A549 treated with Mapracorat at 1 μM for 4 hours (cell line): ENCODE measurements at places on chromosomes 6 and 20. TPM values are rescaled to one million over a fixed set of nuclear protein-coding genes. Genes with fewer than 3 reads are reported as not detected.

Gene GRM1
- 0.01 to 0.02 TPM in 2 of 5 replicates, not detected in the others for total RNA-seq

Gene TFAP2D
- not detected in 5 replicates for total RNA-seq

Gene TRAPPC3L
- total RNA-seq = not detected in 5 replicates

Gene DZANK1
- 2.4 to 3.1 TPM (median 2.9 TPM) in 5 replicates for total RNA-seq

Gene RIN2
- 22.4 to 24.4 TPM (median 22.9 TPM) in 5 replicates for total RNA-seq

Gene METTL24
- not detected in 5 replicates for total RNA-seq

Gene MCCD1
- total RNA-seq = not detected in 5 replicates

Gene C4A
- total RNA-seq = 0.97 to 1.7 TPM (median 1.4 TPM) in 5 replicates

Gene SAMD3
- not detected in 5 replicates for total RNA-seq

Gene MBOAT1
- total RNA-seq = 2.2 to 2.7 TPM (median 2.4 TPM) in 5 replicates

Gene NT5DC1
- total RNA-seq = 23.1 to 31.3 TPM (median 26.9 TPM) in 5 replicates

Gene RNF182
- total RNA-seq = 3.2 to 3.6 TPM (median 3.4 TPM) in 5 replicates

Gene SNAI1
- total RNA-seq = 8.0 to 12.1 TPM (median 11.7 TPM) in 5 replicates

Gene PRDM13
- total RNA-seq = 0.88 to 1.3 TPM (median 1.1 TPM) in 5 replicates

Gene EYS
- total RNA-seq = 0.02 to 0.18 TPM (median 0.15 TPM) in 3 of 5 replicates, not detected in the others

Gene OPRM1
- not detected in 5 replicates for total RNA-seq

Gene CCHCR1
- total RNA-seq = 6.2 to 7.8 TPM (median 7.3 TPM) in 5 replicates

Gene NNAT
- total RNA-seq = not detected in 5 replicates

Gene SRMS
- 0.10 to 0.16 TPM in 2 of 5 replicates, not detected in the others for total RNA-seq

Gene PI16
- total RNA-seq = not detected in 5 replicates

Gene SIRPD
- total RNA-seq = not detected in 5 replicates
